CD4-positive, alpha-beta T cell treated with Interleukin-21 for 1 hour (primary cell): ENCODE measurements at places on chromosomes 2 and 18.
A peak's percentile ranks its signal among the peaks of the same experiment; 100 is the strongest.

DNA sequence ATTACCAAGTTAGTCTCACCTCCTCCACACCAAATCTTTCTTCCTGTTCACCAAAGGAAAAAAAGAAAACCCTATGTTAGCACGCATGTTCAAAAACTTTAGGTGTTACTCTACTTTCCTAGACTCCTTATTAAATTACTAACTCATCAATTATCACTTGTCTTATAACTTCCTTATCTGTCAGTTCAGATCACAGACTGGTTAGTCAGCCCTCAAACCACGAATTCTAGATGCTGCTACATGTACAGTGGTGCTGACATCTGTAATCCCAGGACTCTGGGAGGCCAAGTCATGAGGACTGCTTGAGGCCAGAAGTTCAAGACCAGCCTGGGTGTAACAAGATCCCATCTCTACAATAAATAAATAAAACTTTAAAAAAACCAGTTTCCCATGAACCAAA lies 3.5 kb downstream of the YWHAQ start:
- DNase-seq = peak; percentile 50

- DNase-seq = no peak
Observed at GRCh38 chr2:174465327-174465726, 21.5 kb downstream of the GPR155 start.

- DNase-seq = no peak
Observed at GRCh38 chr2:158395166-158395565, 61.4 kb downstream of the CCDC148 start.

DNA sequence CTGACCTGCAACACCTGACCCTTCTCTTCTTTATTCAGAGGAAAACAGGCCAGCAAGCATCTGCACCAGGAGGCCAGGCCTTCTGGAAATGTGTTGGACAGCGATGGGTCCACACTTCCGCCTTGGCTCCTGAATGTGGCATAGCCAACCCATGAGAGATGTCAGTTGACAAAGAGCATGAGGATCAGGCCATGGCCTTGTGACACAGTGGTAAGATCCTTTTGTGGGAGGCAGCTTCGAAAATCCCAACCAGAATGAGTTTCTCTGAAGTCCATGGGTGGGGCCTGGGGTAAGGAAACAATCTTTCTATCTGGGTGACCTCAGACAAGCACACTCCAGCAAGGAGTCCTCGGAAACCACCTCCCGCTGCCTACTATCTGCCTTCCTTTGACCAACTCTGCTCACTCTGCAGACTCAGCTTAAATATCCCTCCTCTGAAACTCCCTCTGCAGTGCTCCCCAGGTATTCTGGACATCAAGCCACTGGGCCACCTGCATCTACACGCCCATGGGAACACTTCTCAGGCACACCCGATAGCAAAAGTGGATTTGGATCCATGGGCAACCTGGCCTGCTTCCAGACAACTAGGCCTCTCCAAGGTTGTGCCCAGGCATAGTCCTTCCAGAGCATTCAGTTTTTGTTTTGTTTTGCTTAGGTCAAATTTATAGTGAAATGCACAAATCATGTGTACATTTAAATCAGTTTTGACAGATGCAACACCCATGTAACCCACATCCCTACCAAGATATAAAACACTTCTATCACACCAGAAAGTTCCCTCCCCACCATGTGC lies 3.6 kb upstream of the SH2D6 start:
- DNase-seq = no peak

DNA sequence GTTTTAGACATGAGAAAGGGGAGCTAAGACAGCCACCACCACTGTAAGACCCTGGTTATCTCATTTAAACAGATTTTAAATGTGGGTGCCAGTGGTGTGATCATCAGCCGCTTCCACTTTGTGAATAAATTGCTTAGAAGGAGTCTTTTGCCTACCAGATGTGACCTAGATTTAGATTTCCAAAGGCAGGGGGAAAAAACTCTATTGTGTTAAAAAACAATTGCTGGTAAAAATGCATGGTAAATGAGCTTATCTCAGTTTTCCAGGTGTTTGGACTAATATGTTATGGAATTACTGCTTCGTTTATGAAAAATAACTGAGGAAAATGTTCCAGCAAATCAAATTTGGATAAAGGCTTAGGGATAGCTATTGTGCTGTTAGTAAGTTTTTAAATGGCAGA lies 466.3 kb upstream of the RAB12 start:
- DNase-seq = no peak

DNA sequence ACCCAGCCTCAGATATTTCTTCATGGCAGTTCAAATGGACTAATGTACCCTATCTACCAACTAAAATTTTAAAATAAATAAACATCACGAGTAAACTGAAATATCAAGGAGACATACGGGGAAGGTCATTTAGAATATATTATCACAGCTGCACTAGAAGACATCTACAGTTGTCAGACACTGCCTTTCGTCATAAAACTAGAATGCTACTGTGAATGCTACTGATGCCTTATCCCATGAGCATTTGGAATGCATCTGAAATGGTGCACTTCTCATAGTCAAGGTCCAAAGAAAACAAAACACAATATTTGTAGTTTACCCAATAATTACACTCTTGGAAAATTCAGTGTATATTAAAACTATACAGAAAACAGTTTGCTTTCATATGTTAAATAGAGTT lies 165.2 kb downstream of the MREG start:
- no peak for DNase-seq
